ENCODE measurements at places on chromosomes 6 and 20. TPM values are rescaled to one million over a fixed set of nuclear protein-coding genes. Genes with fewer than 3 reads are reported as not detected.

The OLIG3 gene
- total RNA-seq, result not detected

The KCNK17 gene
- 1.6 TPM for total RNA-seq

The IRF4 gene
- 3.1 TPM for total RNA-seq

The HLA-DQA1 gene
- total RNA-seq, result 1.0 TPM

The NKX2-2 gene
- not detected for total RNA-seq

The PAX1 gene
- total RNA-seq, result under 0.01 TPM

The NRSN2 gene
- total RNA-seq, result 14.6 TPM

The OTOR gene
- total RNA-seq, result not detected

The LPIN3 gene
- 0.52 TPM for total RNA-seq

The ADAM33 gene
- 30.8 TPM for total RNA-seq

The FGD2 gene
- total RNA-seq, result 7.3 TPM

The CLPSL1 gene
- total RNA-seq, result not detected

The SIRPB1 gene
- total RNA-seq, result 3.7 TPM

The ZNF133 gene
- total RNA-seq, result 16.7 TPM

The CTAGE9 gene
- not detected for total RNA-seq

The FAM217A gene
- not detected for total RNA-seq

The PI3 gene
- total RNA-seq, result not detected

The TBC1D32 gene
- total RNA-seq, result 14.6 TPM

The IMPG1 gene
- total RNA-seq, result 0.52 TPM

The SIRPA gene
- total RNA-seq, result 8.9 TPM

The TPMT gene
- total RNA-seq, result 2.1 TPM

The CFAP206 gene
- not detected for total RNA-seq

The PGC gene
- 0.52 TPM for total RNA-seq

The ETV7 gene
- total RNA-seq, result not detected

The DDO gene
- 4.7 TPM for total RNA-seq

The OR12D3 gene
- total RNA-seq, result not detected

The COL9A3 gene
- 8.9 TPM for total RNA-seq

The SH3BGRL2 gene
- 4.7 TPM for total RNA-seq

The NR2E1 gene
- not detected for total RNA-seq

The NKAIN4 gene
- total RNA-seq, result 13.6 TPM

The ZNF335 gene
- 6.3 TPM for total RNA-seq

The TP53TG5 gene
- total RNA-seq, result not detected

The UBE3D gene
- total RNA-seq, result 17.2 TPM

Measured in skeletal muscle tissue (tissue), 5 donors.